ENCODE measurements at places on chromosomes 12 and 14.
A peak's percentile ranks its signal among the peaks of the same experiment; 100 is the strongest.

- DNase-seq, result no peak
These were observed 17.1 kb downstream of the CAND1 start for GRCh38 chr12:67286257-67286656.

DNA sequence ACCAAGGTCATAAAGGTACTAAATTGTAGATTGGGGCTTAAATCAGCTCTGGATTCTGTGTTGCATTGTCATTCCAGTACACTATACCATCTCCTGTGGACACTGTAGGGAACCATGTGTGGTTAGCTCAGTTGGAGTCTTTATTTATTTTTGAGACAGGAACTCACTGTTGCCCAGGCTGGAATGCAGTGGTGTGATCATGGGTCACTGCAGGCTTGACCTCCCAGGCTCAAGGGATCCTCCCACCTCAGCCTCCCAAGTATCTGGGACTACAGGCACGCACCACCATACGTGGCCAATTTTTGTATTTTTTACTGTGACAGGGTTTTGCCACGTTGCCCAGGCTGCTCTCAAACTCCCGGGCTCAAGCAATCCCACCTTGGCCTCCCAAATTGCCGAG, 6.7 kb downstream of the PAPOLA start:
- DNase-seq, result no peak

DNA sequence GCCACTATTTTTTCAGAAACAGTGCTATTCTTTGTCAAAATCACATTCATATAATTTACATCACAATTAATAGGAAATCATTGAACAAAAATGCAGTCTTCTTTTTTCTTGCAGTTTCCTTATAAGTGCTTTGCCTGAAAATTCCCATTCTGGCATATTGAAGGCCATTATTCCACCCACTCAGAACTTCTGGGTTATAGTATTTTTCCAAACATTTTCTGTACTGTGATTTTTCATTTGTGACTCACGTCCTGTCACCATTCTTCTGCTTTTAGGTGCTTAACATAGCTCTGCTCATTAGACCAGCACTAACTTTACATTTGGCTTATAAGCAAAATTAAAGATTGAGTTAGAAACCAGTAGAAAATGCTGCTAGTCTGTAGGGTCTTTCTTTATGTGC, 241.0 kb upstream of the NPAS3 start:
- no peak for DNase-seq

DNA sequence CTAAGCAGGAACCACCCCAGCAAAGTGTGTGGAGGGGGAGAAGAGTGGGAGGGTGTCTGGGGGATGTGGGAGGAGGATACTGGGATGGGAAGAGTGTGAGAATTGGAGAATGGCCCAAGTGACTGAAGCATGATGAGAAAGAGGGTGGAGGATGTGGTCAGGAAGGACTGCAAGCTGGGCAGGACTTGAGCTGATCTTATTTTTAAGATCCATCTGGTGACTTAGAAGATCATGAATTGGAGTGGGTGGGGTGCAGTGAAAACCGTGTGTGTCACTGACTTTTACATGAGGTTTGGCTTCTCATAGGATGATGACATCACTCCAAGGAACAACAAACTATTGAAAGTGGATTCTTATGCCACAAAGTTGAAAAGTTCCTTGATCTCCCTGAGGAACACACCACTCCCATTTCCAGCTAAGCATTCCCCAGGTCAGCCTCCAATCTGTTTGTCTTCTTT, 287.5 kb downstream of the GALC start:
- no peak for DNase-seq

DNA sequence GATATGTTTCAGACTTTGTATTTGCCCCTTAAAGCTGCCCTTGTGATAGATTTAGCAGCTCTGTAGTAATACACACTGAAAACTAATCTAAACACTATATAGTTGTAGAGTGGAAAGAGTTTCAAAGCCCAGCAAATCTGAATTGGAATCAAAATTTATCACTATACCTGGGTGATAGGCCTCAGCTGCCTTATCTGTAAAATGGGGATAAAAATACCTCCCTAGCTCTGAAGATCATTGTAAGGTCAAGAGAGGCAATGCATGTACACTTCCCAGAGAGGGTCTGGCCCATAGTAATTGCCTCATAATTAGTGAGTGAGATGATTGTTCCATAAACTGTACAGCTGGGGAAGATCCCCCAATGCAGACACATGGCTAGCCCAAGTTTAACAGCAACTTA, 103.6 kb downstream of the IGF1 start:
- no peak for DNase-seq

GRCh38 chr14:56026506-56026905, 91.7 kb upstream of the PELI2 start:
- DNase-seq, result no peak

DNA sequence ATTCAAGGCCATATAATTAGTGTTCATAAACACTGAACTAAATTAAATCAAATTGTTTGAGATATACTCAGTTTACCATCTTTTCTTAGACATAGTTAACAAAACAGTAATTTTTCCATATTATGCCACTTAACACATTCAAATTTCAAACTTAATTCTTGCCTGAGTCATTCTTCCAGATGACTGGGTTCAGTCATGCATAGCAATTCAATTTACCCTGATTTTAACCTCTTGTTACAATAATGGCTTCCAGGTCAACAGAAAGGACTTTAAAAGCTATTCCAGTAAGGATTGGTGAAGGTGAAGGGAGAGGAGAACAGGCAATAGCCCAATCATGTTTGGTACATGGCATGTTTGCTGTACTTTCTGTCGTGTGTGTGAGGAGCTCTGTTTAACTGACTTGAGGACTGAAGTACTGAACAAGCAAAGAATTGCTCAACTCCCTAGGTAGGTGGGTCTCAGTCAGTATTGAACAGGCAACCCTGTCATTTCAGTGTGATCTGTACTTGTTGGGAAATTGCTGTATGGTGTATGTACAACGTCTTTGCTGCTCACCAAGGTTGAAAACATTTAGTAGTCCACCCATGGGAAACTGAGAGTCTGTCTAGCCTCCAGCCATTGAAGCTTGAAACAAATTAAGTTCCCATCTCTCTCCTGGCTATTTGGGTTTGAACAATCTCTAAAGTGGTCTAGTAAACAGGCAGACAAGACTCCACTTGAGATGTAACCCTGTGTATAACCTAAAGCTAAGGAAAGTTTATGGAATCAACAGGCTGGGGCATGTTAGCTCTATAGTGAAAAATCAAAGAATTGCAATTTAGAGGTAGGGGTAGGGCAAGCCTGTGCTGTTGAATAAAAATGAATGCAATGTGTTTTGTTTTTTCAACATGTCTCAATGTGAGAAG, 327.2 kb downstream of the BTG1 start:
- DNase-seq, result no peak

DNA sequence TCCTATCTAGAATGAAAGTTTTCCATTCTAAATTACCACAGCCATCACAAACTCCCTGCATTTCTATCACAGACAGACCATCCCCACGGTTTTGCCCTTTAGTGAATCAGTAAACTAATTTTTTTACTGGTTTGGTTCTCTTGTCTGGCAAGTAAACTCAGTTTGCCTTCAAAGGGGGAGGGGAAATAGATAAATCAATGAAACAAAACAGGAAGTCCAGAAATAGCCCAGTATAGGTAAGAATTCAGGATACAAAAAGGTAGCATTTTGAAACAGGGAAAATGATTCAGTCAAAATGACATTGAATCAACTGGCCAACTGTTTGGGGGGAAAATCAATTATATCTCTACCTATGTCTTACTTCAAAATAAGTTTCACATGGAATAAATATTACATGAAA, 15.8 kb upstream of the BAZ1A start:
- DNase-seq, result no peak

DNA sequence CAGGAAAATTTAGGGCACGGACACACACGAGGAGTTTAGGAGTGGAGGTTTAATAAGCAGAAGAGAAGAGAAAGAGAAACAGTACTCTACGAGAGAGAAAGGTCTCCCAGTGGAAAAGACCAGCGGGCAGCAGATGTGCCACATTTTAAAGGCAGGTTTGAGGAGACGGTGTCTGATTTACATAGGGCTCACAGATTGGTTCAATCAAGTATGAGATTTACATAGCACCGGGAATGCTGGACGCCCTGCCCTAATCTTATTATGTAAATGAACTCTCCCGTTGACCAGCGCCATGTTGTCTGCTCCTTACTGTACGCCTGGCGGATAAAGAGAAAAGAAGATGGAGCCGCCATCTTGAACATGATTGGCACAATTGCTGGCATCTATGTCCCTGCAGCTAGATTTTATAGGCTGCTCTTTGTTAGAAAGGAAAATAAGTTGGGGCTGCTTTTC, 17.9 kb downstream of the NFKBIA start:
- DNase-seq, result no peak

GRCh38 chr12:41188058-41188840, at the start of gene PDZRN4:
Gene PDZRN4, plus strand, starts transcription at chr12:41188320.
- no peak for DNase-seq

GRCh38 chr12:27550653-27550975, 26.6 kb downstream of the PPFIBP1 start:
- no peak for DNase-seq

- no peak for DNase-seq
These were observed 85.0 kb upstream of the ARID2 start for GRCh38 chr12:45644541-45644940.

DNA sequence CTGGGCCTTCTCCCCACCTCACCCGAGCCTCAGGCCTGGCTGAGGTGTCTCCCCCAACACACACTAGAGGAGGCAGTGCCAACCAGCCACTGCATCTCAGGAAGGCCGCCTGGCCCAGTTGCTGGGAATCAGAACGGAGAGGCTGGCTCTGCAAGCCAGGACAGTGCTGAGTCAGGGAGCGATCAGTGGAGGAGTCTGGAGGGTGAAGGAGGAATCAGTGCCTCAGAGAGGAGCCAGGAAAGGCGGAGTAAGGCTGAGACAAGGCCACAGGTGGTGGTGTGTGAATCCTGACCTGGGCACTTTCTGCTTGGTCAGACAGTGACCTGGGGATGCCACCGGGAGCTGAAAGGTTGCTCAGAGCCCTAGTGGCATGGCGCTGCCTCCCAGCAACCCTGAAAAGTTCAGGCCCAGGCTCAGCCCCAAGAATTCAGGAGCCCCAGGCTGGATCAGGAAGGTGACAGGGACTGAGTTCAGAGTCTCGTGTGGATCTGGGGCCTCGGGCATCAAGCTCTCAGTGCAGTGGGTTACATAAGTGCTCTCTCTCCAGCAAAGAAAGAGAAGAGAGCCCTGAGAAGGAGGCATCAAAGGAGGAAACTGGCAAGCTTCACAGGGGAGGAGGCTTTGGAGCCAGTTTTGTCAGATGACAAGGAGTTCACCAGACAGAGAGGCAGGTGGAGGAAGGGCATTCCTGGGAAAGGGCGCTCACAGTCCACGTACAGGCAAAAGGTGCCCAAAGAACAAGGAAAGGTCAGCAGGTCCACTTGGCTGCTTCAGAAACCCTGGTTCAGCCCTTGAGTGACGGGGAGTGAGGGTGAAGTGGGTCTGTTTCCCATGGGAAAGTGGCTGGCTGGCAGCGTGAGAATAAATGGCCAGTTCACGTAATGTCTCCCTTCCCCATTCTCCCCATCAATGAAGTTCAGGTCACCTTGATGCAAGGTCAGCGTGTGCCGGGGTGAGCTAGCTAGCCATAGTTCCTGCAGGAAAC, 87.8 kb downstream of the ZFP36L1 start:
- no peak for DNase-seq

DNA sequence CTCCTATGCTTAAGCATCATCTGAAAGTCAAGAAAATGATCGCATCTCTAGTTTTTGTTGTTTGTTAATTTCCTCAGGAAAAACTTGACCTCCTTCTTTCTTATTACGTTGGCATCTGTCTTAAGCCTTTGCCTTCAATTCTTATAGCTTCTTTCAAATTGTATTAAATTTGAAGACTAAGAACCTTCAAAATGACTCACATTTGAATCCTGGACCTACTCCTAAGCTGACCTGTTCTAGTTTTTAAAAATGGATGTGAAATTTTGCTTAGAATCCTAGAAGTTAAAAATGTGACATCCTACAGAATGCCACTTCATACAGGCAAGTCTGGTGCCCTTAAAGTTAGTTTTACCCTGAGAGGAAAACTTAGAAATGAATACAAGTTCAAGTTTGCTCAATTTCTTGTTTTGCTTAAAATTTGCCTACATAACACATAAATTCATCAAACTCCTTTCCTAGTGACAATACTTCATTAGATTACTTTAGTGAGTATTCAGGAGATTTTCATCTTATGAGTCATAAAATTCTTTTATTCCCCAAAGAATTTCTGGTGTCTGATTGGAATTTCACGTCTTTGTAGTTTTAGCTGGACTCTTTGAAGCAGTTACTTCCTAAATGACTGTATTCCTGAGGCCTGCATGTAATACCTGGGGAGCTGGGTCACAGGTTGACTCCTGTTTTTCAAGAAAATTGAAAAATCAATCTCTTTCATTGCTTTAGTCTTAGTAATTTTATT, 152.3 kb downstream of the MSRB3 start:
- DNase-seq, result no peak

GRCh38 chr12:92289629-92290349, 144.1 kb upstream of the BTG1 start:
- no peak for DNase-seq

GRCh38 chr14:61196034-61196433, 85.1 kb downstream of the TMEM30B start:
- DNase-seq, result no peak

DNA sequence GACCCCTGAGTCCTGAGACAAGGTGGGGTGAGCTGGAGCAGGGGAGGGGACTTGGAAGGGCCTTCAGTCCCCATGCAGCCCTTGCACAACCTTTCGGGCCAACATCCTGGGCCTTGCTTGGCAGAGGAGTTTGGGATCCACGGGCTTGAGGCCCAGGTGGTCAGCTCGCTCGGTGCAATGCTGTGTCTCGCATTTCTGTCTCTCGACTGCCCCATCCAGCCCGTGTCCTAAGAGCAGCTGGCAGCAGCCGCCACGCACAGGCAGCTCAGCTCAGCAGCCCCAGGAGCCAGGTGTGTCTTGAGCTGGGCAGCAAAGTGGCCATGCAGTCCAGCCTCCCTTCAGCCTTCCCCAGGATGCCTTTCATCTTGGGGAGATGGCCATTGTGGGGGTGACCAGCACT, 10.8 kb downstream of the PACS2 start:
- no peak for DNase-seq

GRCh38 chr14:94663538-94663937, 51.3 kb downstream of the SERPINA3 start:
- no peak for DNase-seq

DNA sequence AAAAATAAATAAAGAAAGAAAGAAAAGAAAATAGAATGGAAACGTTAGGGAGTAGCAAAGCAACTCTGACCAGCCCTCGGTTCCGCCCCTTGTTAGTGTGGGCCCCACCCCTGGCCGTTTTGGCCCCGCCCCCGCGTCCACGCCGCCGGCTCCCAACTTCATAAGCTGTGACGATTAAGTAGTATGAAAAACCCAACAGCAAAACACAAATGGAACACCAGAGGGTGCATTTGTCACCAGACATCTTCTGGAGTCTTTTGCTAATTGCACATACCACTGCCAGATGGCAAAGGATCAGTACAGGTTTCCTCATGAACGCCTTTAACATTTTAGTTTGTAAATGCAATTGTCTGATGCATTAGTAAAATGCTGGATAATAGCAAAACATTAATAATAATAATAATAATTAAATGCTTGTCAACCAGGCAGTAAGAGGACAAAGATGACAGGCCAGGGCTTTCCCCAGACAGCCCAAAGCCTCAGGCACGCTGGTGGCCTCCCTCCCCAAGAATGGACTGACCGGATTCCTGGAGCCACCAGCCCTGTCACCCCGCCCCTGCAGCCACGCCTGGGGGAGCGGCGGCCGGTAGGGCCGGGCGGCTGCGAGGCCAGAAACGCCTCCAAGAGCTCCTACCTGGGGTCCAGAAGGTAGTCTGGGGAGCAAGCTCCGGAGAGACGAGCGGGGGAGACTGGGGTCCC, 23.6 kb downstream of the HSP90AA1 start:
- peak; percentile 82 for DNase-seq

Measured in CD4-positive, alpha-beta T cell treated with Interleukin-15 for 1 hour (primary cell).